ENCODE measurements at places on chromosomes 6 and 20. TPM values are rescaled to one million over a fixed set of nuclear protein-coding genes. Genes with fewer than 3 reads are reported as not detected.
A peak's percentile ranks its signal among the peaks of the same experiment; 100 is the strongest.

MUCL3 gene
- total RNA-seq: not detected

HUS1B gene
- 7.0 TPM for total RNA-seq

DNA sequence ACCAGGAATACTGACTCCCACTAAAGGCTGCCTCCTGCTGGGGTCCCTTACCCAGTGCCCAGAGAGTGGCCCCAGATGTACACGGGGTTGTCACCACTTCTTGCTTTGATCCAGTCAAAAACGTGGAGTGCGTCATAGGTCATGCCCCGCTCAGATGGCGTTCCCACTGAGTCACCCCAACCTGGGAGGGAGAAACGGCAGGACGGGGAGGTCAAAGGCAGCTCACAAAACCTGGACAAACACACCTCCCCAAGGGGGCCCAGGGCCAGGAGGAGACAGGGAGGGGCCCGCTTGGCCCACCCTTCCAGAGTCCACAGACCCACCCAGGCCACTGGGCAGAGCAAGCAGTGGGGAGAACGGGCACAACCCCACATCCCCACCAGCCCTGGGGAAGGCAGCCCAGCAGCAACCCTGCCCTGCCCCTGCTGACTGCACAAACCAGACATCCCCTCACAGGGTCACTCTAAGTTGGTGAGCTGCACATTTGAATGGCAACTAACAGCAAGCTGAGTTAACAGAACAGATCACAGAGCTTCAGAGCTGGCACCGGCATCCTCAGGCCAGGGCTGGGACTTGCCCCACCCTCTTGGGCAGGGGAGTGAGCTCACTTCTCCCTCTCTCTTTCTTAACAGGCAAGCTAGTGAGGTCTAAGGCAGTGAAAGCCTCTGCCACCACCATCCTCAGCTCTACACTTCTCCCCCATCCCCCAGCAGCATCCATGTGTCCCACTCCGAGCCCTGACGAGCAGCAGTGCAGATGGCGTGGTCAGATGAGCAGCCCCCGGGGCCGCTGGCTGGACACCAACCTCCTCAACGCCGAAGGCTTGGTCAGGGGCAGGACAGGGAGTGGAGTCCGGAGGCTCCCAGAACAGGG, 61.7 kb downstream of the PYGB start:
- no peak for DNase-seq

DNA sequence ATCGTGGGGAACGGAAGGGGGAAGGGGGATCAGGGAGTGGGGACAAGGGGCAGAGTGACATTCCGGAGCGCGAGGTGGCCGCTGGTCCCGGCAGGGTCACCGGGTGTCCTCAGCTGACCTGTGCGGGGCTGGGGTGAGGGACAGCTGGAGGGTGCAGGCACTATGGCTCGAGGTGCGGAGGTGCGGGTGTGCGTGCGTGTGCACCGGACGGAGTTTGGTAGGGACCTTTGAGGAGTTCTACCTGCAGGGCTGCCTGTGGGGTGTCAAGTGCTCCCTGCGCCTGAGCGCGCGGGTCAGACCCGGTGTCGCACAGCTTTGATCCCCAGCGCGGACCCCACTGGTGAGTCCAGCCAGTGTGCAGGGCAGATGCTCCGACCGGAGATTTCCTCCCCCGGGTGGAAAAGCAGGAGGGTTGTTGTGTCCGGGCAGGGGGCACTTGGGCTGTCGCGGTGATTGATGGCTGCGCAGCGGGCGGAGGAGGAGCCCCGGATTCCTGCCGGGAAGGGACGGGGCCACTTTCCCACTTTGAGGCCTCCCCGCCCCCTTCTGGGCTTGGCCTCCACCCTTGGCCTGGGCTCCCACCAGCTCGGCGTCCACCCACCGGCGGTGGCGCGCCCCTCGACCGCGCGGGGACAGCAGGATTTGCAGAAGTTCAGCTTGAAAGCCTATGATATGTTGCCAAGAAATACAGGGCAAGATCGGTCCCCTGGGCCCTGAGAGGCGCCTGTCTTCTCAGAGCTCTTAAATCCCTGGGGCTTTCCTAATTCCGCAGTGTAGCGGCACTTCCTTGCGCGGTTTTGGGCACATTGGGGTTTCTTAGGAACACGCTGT, 658 bp downstream of the RIN2 start:
- peak; percentile 79 for DNase-seq

- peak; percentile 33 for DNase-seq
These were observed 435.0 kb downstream of the HAO1 start for GRCh38 chr20:7505152-7505834.

GRCh38 chr20:11791316-11791715, 126.4 kb upstream of the BTBD3 start:
- no peak for DNase-seq

DNA sequence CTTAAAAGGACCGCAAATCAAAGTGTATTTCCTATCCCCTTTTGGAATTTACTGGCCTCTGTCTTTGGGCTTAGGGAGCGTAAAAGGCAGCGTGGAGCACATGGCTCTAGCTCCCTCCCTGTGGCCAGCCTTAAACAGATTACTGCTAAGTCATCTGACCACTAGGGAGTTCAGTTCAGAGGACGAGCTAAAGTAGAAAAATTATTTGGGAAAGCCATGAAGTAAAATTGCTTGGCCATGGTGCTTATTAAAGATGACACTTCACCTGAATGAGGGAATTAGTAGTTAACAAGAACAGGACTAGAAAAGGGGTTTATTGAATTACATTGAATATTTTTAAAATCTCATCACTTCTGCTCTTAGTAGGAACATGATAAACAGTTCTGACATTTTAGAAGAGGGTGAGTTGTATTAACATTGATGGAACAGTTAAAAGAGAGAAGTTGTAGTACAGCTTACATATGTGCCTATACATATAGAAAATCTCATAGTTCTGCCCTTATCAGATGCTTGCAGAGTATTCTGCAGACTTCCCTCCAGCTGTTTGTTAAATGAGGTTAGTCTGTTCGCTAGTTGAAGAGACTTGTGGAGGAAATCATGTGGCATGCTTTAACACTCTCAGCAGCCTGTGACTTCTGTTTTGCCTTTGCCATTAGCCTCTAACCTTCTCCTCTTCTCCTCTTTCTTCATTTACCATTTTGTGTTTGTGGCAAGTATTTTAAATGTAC, 31.2 kb upstream of the MAPK13 start:
- peak; percentile 62 for DNase-seq

GRCh38 chr6:118630067-118630466, 21.3 kb downstream of the CEP85L start:
- DNase-seq: peak; percentile 20

DNA sequence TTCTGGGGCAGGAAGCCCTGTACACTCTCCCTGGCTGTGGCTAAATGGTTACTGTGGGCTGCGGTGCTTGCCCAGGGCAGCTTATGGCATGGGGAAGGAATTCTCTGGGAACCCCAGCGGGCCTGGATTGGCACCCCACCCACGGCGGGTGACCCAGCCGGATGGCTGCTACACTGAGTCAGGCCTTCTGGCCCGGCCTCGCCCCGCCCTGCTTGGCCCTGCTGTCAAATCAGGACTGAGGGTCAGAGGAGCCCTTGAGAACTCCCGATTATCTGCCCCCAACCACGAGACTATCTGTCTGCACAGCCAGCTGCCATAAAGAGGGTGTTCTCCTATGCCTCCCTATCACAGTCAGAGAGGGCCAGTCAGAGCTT, 7.3 kb upstream of the ITPR3 start:
- DNase-seq: no peak

PROKR2 gene
- 2.1 TPM for total RNA-seq

DNA sequence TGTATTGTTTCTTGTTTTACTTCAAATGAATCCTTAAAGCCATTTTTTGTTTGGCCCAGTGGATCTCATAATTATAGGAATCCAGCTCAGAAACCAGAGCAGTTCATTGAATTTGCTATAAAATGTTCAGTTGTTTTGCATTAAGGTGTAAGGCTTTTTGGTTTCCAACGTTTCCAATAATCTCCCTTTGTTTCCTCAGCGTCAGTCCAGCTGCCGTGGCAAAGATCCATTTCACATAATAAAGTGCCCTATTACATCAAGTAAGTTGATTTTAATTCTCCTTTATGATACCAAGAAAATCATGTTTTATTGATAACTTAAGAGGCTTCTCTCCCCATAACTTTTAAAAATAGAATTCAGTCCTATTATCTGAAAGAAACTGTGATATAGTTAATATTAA, 472.6 kb downstream of the UTRN start:
- DNase-seq: no peak

C20orf144 gene
- 0.66 TPM for total RNA-seq

GRCh38 chr20:12036142-12036541, 118.4 kb downstream of the BTBD3 start:
- no peak for DNase-seq

BPIFA1 gene
- not detected for total RNA-seq

GRCh38 chr6:46420921-46421638, 70.2 kb downstream of the RCAN2 start:
- no peak for DNase-seq

DSP gene
- total RNA-seq: 43.7 TPM

SMLR1 gene
- not detected for total RNA-seq

TFAP2C gene
- 9.4 TPM for total RNA-seq

PBOV1 gene
- not detected for total RNA-seq

DNA sequence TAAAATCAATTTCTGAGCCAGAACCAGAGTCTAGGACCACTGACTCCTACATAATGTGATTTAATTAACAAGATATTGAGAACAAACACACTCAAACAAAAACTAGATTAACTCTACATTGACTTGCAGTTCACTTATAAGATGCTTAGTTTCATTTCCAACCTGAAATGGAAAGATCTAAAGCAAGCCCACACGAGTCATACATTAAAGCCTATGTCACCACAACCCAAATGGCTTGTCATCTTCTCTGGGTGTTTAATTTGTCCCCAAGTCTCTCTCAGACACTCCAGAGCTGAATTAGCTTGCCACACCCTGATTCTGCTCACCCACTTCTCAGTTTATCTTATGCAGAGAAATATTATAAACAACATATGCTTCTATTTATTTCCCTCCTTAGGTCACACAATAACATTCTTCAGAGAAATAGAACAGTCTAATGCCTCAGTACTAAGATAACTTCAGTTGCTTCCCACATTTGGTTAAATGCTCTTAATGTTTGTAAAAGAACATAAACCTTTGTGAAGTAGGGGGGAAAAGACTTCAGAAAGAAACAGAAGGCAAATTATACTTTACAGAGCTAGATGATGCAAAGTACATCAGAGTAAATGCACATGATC, 8.8 kb upstream of the FBXO30 start:
- no peak for DNase-seq

DNA sequence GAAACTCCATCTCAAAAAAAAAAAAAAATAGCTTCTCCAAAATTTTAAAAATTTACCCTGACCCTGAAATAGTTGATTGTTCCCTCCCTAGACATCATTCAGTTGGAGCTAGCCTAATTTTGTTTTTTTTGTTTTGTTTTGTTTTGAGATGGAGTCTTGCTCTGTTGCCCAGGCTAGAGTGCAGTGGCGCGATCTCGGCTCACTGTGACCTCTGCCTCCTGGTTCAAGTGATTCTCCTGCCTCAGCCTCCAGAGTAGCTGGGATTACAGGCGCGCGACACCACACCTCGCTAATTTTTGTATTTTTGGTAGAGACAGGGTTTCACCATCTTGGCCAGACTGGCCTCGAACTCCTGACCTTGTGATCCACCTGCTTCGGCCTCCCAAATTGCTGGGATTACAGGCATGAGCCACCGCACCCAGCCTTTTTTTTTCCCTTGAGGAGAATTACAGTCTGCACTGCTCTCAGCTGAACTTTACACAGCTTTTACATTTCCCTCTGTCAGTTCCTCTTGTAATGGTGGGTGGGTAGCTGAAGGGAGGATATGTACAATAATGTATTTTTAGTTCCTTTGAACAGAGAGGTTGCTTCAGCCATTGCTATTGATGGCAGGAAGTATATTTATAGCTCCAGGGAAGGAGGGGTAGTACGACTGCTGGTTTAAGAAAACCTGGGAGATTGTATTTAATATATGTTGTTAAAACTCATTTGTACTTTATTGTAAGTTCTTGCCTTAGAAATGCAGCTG, 27.7 kb downstream of the PTPRA start:
- DNase-seq: no peak

DNA sequence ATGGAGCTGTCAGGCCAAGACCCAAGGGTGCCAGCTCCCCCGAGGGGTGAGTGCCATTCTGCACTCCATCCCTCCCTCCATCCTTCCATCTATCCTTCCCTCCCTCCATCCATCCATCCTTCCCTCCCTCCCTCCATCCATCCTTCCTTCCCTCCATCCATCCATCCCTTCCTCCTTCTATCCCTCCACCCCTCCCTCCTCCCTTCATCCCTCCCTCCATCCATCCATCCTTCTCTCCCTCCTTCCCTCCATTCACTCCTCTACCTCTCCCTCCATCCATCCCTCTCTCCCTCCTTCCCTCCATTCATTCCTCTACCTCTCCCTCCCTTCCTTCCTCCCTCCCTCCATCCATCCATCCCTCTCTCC, 41.3 kb upstream of the MRGBP start:
- DNase-seq: no peak

PSORS1C1 gene
- total RNA-seq: 0.16 TPM

DNA sequence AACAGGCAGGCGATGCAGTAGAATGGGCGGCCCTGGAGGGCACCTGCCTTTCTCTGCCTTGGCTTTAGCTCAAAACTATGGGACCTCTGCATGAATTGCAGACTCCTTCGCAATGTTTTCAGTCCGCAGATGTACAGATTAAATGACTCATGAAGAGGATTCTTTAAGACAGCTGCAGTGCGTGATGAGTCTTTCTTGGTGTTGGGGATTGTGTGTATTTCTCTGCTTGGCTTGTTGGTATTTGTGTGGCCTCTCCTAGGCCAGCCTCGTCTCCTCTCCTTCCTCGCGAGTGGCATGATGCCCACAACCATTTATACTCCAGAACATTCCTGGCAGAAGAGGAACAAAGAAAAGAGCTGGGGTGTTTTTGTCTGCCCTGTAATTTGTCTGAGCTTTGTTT, 110.6 kb downstream of the SYNDIG1 start:
- DNase-seq: no peak

All from GM23338 (cell line).